ENCODE measurements at places on chromosomes 6 and 20.

GRCh38 chr6:113397236-113397635 is 459.9 kb upstream of the MARCKS start:
- no peak for DNase-seq

GRCh38 chr6:15089569-15090144 is 156.2 kb upstream of the JARID2 start:
- no peak for DNase-seq

DNA sequence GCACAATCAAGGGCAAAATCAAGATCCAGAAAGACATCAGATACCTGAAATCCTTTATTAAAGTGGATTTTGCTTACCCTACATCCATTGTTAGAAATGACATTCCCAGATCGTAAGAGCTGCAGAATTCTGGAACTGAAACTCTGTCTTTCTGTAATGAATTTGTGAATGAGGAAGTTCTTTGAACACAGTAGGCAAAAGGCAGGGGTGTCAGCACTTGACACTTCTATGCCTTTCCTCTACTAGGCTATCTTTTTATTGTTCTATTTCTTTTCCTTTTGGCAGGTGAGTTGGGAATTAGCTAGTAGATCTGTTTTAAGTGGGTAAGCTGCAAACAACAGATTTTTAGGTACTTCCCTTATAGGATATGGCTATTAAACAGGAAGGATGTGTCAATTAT is 126.3 kb downstream of the CARMIL1 start:
- no peak for DNase-seq

- peak; percentile 24 for DNase-seq
Measured at GRCh38 chr20:9262653-9263194, 193.8 kb downstream of the PLCB4 start.

DNA sequence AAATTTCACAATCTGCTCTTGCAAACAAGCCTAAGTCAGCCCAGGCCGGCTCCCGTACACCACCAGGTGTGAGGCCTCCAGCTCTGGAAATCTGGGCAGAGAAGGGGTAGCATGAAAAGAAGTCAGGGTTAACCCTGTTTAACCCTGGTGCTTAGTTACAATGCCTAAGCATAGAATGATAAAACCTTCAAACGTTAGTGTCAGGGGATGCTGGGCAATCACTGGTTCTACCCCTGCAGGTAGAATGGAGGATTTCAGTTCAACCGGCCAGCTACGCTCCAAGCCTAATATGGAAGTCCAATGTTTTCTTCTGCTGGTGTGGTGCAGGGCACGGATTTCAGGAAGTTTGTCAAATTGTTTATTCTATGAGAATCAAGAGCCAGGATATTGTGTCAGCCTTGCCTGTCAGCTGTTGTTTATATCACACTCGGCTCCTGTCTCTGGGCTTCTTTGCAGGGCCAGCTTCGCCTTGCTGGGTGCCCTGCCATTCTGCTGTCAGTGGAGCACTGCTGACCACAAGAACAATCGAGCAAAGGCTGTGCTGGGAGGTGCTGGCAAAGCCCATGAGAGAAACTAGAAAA is 20.2 kb upstream of the CD93 start:
- peak; percentile 15 for DNase-seq

All from RPMI7951 (cell line).